ENCODE measurements at places on chromosomes 5 and 9.
A peak's percentile ranks its signal among the peaks of the same experiment; 100 is the strongest.

DNA sequence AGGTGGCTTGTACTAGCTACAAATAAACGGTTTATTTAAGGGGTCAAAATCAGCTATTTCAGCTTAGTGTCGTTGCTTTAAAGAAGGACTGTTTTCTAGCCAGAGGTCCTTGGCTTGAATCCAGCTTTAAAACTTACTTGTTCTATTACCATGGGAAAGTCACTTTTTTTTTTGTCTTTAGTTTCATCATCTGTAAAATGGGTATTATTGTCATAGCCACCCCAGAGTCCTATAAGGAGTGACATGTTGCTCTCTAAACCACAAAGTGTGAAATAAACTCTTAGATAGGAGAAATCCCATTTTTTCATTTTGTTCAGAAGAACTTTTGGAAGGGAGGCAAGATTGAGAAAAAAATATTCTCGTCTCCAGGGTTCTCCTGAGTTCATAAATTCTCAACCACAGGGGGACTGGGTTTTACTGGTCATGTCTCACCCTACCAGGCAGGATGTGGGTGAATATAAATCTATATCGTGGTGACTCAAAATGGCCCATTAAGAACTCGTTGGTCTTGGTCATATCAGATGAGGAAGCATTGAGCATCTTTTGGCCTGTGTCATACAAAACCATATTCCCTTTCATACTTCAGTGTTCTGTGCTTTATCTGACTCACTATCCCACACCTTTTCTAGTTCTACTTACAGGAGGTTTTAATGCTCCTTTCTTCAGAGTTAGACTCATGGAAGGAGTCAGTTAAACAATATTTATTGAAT, 202.7 kb upstream of the NR3C1 start:
- no peak for DNase-seq

- peak; percentile 27 for DNase-seq
Observed at GRCh38 chr5:78899922-78900362, 85.2 kb downstream of the ARSB start.

- DNase-seq = no peak
Observed at GRCh38 chr9:35579130-35579529, 25.9 kb upstream of the TESK1 start.

- DNase-seq = no peak
Observed at GRCh38 chr5:84265130-84265529, 119.5 kb downstream of the EDIL3 start.

Data from NCI-H2081 (cell line).